Right kidney (tissue), 9 donors: ENCODE measurements at places on chromosomes 12 and 14.

GRCh38 chr14:65413739-65414045, 1.2 kb downstream of the FUT8 start:
- no peak for DNase-seq

DNA sequence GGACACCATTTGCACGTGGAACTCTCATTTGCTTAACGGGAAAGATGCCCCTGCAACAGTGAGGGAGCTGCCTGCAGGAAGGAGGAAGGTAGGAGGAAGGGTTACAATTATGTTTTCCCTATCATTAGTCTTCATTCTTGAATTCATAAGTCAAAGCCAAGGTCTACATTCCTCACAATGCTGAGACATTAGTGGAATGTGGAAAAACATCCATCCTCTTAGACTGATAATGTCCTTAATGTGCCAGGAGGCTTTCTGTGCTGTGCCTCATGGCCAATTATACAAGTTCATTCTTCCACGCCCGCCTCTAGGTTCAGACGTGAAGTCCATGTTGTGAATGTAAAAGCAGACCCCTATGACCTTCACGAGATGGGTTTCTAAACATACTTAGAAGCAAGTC, 1212.4 kb upstream of the TMEM132C start:
- no peak for DNase-seq

DNA sequence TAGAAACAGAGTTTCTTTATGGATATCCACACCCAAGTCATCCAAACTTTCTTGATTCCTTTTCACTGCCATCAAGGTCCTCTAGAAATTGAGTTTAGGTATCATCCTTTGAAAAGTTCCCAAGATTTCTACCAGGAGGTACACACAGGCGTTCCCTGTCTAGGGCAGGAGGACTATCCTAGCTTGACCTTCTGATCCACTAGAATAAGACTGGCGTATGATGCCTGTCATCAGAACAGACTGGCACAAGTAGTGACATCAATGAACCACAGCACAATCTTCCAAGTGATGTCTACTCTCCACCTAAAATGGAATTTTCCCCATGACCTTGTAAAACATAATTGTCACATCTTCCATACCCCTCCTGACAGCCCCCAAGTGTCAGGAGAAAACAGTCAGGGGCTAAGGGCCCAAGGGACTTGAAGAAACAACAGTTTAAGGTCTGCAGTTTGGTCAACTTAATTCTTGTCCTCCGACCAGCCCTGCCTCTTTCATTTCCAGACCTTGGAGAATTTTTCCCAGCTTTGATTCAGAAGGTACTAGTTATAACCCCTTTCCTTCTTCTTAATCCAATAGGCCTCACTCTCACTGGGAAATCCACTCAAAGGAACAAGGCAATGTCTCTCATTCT, 100.7 kb upstream of the FKBP4 start:
- no peak for DNase-seq

GRCh38 chr12:106493531-106493930, 89.3 kb upstream of the RFX4 start:
- no peak for DNase-seq

DNA sequence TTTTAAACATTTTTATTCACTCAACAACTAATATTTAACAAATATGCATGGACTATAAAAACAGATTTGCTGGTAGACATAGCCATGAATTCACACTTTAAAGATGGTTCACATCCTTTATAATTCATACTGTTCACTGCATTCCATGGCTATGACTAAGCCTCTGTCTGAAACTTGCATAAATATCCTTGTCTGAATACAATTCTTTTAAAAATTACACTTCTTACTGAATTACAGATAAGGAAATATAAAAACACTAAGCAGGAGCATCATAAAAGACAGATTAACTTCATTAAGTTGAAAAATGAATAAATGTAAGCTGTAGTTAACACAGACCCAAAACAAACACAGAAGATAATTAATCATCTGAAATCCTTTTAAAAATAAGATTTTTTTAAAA, 53.8 kb downstream of the GXYLT1 start:
- no peak for DNase-seq

DNA sequence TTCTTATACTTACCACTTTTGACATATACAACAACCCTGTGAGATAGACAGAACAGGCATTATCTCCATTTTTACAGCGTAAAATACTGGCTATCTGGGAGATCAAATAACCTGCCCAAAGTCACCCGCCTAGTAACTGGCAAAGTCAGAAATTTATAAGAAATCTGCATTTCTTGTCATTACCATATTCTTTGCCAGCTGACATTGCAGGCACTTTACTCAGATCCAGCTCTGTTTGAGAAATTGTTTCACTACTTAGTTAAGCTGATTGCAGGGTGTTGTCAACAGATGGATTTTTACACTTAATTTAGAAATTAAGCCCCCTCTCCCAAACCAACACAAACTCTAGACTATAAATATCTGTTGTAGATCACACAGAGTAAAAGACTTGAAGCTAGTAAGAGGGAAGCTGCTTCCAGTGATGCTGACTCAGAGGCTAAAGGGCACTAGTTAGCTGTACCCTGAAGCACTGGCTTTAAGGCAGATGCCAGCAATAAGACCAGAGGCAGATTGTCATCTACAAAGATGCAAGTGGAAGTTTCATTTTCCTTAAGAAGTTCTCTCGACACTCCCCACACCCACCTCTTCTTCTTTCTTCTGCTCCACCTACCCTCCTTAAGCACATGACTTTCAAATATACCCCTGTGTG, 153.1 kb downstream of the ANO6 start:
- DNase-seq = no peak

- peak; percentile 85 for DNase-seq
These were observed 3.6 kb downstream of the CFAP73 start for GRCh38 chr12:113152835-113153814.

DNA sequence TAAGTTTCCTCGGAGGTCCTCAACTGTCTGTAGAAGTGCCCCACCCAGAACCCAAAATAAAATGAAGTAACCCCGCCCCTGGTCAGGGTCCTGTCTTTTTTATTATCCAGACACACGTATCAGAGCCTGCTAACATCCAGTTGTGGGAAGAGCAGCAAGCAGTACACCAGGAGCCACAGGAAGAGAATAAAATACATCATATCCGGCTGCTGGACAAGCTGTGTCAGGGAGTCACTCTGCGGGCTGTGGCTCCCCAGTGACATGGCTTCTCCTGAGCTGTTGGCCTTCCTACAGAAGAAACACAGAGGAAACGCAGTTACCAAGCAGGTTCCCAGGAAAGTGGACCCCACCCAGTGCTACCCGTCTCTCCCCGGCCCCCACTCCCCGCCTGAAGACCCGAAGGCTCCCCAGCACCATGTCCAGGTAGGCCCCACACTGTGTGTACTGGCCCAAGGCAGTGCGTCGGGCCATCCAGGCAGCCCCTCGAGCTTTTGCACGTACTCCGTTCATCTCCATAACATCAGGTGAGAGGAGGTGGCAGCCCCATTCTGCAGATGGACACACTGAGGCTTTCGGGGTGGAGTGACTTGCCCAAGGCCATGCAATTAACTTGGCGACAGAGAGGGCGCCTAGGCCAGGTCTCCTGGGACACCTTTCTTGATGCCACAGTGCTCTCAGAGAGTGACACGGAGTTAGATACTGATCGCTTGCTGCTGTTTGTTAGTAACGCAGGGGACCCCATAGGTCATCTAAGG, 34.3 kb upstream of the DICER1 start:
- DNase-seq = no peak

DNA sequence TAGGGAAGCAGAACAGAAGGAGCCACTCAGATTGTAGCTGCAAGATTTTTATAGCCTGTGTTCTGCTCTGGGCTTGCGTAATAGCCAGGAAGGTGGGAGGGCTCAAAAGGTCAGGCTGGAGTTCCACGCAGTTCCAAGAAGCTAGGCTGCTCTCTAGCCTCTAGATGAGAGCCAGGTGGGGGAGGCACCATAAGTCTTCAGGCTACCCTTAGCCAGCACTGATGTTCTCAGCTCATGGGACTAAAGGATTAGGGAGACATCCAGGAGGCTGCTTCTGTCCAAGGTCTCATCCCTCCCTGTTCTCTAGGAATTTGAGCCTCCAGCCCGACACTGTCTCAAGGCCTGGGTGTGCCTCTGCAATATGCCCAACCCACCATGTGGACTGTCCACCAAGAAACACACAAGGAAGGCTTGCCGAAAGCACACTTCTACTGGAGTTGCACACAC, 1.7 kb downstream of the LMBR1L start:
- DNase-seq = peak; percentile 27

GRCh38 chr12:49618576-49618975, 4.8 kb upstream of the PRPF40B start:
- no peak for DNase-seq

- DNase-seq = no peak
These were observed 487 bp upstream of the MGST1 start for GRCh38 chr12:16346958-16347357.

DNA sequence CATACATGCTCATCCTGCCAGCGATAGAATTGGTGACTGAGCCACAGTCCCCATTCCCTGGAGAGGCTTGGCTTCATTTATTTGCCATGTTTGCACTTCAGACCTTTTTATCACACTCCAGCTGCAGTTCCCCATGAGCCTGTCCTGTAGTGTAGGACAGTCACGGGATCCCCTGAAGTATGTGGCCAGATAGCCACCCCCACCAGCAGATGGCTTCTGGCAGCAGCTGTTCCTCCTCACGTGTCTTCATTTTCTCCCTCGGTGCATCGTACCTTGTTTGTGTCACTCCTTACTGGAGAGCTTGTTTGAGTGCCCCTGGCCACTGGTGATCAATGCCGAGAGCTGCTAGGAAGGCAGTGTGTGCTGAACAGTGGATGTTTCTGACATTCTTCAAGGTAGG, 40.2 kb downstream of the UBE3B start:
- DNase-seq = no peak

DNA sequence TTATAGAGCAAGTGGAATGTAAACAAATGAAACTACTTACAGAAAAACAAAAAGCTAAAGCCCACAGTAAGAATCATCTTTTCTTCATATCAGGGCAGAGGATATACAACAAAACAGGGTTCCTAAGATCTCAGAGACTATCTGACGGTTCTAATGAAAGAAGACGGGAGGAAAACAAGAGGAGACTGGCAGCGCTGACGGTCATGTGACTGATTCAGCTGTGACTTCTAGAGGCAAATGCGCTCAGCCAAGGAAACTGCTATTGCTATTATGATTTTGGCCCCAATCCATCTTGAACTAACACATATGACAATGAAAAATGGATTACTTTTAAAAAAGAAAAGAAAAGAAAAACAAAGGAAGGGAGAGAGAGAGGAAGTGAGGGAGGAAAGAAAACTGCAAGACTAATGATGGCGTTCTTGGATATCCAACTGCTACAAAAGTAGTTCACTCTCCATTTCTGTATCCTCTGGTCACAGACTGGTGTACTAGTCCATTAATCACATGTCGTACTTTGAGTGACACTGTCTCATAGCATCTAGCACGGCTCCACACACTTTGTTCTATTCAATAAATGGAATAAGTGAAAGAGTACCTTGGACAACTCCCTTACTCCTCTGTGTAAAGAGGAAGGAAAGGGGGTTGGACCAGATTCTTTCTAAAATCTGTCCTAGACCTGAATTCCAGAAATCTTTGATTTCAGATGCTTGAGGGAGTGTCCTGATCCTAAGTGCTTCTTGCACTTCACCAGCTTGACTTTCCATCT, 119.3 kb downstream of the DAD1 start:
- DNase-seq = no peak

DNA sequence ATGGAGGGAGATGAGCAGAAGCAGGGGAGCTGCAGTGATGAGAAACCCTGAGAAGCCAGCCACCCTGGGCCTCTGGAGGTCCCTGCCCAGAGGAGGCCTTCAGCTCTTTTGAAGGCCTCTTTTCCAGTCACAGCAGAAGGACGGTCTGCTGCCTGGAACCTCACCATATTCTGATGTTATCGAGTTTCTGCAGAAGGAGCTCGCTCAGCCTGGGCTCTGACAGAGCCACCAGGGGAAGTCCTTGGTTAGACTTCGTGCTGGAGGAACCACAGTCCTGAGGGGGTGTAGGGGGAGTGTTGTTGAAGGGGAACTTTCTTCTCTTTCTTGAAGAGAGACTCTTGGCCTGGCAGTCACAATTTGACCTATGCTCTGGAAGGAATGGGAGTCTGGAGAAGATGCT, 25.1 kb upstream of the BATF start:
- DNase-seq = no peak

DNA sequence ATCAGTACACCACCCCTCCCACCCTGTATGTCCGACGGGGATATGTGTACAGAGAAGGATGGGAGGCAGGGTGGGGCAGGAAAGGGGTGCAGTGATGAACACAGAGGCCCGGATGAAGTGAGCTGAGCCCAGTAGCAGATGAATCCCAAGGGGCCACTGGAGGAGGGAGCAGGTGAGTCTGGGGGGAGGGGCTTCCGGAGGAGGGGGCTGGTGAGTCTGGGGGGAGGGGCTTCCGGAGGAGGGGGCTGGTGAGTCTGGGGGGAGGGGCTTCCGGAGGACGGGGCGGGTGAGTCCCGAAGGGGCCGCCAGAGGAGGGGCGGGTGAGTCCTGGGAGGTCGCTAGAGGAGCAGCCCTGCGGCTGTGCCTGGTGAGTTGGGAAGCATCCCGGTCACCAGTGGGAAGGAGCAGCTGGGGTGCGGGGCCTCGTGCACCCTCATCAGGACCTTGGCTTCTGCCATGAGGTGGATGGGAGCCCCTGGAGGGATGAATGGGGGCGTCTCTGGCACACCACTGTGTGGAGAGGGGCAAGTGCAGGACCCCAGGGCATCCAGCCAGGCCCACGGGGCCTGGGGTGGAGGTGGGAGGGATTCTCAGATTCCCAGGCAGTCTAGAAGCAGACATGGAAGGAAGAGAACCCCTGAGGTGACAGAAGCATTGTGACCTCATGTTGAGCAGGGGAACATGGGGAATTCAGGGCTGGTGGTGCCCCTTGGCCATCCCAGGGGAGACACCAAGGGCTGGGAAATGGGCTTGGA, 14.0 kb downstream of the BEGAIN start:
- DNase-seq = no peak

DNA sequence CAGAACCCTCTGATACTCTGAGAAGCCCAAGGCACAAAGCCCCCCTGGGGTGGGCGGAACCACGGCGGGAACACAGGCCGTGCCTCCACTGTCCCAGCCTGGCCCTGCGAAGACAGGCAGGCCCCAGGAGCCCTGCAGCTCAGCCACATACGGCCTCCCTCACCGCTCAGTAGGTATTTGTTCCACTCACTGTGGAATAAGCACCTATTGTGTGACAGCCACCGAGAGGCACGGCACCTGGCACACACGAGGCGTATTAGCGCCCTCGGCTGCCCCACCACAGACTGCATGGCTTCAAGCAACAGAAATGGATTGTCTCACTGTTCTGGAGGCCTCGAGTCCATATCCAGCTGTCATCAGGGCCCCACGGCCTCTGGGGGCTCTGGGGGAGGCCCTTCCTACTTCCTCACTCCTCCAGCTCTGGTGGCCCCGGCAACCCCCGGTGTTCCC, 66.3 kb downstream of the NCOR2 start:
- no peak for DNase-seq

DNA sequence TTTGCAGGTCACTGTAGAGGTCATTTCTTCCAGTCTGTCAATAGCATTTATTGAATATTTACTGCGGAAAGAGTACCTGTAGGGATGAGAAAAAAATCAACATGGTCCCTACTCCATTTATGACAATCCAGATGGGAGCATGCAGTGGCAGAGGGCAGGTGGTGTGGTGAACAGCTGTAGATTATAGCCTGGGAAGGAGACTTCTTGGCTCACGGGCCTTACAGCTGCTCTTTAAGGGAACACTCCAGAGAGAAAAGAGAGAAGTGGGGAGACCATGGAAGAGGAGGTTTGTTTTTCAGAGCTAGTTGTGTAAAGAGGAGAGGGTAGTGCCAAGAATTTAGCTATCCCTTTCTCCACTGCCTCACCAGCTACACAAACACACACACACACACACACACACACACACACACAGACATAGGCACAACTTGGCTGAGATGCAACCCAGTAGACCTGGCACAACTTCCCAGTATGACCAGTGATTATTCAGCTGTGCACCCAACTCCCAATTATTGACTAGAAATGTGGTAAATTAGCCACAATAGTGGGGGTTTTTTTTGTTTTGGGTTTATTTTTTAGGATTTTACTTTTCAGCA, 41.0 kb downstream of the GPHB5 start:
- DNase-seq = no peak
